A549 treated with DMSO at 1 μM for 4 hours (cell line): ENCODE measurements at places on chromosomes 7 and 10. TPM values are rescaled to one million over a fixed set of nuclear protein-coding genes. Genes with fewer than 3 reads are reported as not detected.

Gene PLPP4
- 0.13 TPM in 1 of 5 replicates, not detected in the others for total RNA-seq

Gene TPK1
- total RNA-seq: 1.3 to 3.3 TPM (median 2.5 TPM) in 5 replicates

Gene SP8
- not detected in 5 replicates for total RNA-seq

Gene KCND2
- total RNA-seq: not detected in 5 replicates
